ENCODE measurements at places on chromosomes 3 and 15.

DNA sequence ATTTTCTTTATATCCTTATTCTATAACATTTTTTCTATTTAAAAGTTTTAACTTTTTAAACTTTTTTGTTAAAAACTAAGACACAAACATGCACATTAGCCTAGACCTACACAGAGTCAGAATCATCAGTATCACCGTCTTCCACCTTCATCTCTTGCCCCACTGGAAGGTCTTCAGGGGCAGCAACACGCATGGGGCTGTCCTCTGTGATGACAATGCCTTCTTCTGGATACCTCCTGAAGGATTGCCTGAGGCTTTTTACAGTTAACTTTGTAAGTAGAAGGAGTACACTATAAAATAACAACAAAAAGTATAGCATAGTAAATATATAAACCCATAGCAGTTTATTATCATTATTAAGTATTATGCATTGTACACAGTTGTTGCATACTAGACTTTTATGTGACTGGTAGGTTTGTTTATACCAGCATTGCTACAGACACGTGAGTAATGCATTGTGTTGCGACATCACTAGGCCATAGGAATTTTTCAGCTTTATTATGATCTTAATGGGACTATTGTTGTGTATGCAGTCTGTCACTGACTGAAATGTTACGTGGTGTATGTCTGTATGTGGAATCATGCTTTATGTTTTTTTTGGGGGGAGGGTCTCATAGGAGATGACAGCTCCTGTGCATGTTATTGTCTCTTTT is 18.2 kb downstream of the ATP1B3 start:
- no peak for DNase-seq

GRCh38 chr15:88738796-88739195 is 64.4 kb upstream of the ACAN start:
- DNase-seq, result no peak

DNA sequence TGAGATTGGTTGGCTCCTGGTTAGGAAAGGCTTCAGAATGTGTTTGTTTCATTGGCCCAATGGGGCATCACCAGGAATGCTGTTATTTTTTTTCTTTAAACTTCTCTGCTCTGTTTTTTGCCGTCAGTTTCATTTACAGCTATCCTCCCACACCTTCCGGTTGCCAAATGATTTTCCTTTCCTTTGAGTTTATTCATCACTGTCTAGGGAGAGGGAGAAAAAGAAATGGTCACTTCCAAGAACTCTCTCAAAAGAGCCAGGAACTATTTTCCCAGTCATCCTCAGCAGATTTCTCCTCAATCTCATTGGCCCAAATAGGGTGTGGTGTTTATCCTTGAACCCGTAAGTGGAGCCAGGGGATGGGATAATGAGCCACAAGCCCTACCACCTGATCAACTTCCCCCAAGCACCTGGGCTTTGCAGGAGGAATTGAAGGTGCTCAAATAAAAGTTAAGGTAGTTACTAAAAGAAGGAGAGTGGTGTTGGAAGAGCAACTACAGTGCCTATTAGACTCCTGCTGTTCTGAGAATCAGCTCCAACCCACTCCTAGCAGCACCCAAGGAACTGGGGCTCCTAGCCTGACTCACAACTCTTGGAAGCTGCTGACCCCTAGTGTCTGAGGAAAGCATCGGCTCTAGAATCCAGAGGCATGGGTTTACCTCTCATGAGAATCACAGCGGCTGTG is 183.8 kb upstream of the IL12A start:
- DNase-seq, result peak; percentile 19

DNA sequence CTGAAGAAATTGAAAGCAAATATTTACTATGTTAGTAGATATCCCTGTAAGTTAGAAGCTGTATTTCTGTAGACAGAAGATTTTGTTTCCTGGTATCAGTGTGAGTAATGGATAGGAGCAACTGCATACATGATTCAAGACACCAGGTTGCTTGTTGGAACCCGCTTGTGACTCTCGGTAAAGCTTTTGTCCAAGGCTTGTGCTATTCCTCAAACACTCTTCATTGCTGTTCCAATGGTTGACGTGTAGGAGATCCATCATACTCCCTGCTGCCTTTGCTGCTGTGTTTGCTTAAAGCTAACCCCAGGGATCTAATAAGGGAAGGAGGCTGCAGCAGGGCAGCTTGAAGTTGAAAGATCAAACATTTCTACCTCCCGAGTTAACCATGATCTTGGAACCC is 160.1 kb downstream of the RSRC1 start:
- DNase-seq, result no peak

- no peak for DNase-seq
Observed at GRCh38 chr15:95409626-95410310, 920.7 kb upstream of the NR2F2 start.

DNA sequence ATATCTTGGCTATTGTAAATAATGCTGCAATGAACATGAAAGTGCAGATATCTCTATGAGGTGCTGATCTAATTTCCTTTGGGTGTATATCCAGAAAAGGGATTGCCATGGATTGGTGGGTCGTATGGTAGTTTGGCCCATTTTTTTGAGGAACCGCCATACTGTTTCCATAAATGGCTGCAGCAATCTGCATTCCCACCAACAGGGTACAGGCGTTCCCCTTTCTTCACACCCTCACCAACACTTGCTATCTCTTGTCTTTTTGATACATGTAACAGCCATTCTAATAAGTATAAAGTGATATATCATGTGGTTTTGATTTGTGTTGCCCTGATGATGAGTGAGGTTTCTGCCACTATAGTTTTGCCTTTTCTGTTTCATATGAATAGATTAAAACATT is 146.7 kb downstream of the NR2F2 start:
- no peak for DNase-seq

DNA sequence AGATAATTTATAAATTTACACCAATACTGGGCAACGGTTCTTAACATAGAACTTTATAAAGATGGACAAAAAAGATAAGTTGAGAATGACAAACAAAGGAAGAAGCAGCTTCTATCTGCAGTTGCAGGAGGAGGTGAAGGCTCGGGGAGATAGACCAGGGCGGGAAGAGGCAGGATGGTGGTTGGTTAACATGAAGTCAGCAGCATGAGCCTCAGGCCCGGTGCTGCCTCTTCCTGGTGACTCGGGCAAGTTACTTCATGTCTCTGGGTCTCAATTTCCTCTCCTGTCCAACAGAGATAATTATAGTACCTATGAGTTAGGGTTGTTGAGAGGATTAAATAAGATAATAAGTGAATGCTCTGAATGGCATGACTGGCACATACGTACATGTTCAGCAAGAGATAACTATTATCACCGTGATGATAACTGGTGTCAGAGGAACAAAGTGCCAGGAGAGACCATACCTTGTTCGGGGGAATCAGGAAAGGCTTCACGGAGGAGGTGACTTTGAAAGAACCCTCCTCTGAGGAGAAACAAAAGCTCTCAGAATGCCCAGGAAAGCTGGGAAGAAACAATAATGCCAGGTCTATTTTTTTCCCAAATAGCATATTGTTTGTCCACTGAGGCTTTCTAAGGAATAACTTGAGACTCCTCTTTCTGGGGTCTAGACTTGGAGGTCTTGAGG is 4.4 kb downstream of the PAK6 start:
- no peak for DNase-seq

GRCh38 chr3:149860881-149861280 is 47.9 kb downstream of the RNF13 start:
- no peak for DNase-seq

- no peak for DNase-seq
Observed at GRCh38 chr15:20368974-20369373, 172.6 kb downstream of the GOLGA6L6 start.

DNA sequence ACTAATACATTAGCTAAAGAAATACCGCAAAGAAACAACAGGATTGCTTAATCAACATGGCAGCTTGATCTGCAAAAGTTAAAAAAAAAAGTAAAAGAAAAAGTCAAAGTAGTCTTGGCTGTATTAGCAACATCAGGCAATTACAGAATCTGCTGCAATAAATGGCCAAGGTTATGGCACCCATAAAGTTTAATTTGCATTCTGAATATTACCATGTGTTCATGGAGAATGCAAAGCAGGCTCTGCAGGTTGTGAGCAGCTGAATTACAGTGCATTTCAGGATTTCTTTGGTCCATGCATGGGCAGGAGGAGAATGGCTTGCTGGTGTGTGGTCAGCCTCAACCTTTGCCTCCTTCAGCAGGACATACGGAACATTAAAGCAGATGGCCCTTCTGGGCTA is 199.1 kb upstream of the AZI2 start:
- DNase-seq, result no peak

- no peak for DNase-seq
Observed at GRCh38 chr3:171789759-171790505, 20.4 kb downstream of the PLD1 start.

GRCh38 chr3:190983875-190984274 is 121.4 kb upstream of the GMNC start:
- no peak for DNase-seq

GRCh38 chr15:40361640-40362039 is 3.6 kb downstream of the DISP2 start:
- DNase-seq, result no peak

- DNase-seq, result no peak
Observed at GRCh38 chr15:80568876-80569605, 126.1 kb upstream of the ABHD17C start.

GRCh38 chr3:133928903-133929607 is 33.4 kb upstream of the RAB6B start:
- DNase-seq, result no peak

GRCh38 chr15:47394286-47394809 is 323.0 kb upstream of the SEMA6D start:
- no peak for DNase-seq

Data from stimulated activated CD4-positive, alpha-beta T cell treated with anti-CD3 and anti-CD28 coated beads, Interleukin-4, amount 100 ng/mL, for 48 hours (primary cell).